ENCODE measurements at places on chromosomes 1 and 21.

DNA sequence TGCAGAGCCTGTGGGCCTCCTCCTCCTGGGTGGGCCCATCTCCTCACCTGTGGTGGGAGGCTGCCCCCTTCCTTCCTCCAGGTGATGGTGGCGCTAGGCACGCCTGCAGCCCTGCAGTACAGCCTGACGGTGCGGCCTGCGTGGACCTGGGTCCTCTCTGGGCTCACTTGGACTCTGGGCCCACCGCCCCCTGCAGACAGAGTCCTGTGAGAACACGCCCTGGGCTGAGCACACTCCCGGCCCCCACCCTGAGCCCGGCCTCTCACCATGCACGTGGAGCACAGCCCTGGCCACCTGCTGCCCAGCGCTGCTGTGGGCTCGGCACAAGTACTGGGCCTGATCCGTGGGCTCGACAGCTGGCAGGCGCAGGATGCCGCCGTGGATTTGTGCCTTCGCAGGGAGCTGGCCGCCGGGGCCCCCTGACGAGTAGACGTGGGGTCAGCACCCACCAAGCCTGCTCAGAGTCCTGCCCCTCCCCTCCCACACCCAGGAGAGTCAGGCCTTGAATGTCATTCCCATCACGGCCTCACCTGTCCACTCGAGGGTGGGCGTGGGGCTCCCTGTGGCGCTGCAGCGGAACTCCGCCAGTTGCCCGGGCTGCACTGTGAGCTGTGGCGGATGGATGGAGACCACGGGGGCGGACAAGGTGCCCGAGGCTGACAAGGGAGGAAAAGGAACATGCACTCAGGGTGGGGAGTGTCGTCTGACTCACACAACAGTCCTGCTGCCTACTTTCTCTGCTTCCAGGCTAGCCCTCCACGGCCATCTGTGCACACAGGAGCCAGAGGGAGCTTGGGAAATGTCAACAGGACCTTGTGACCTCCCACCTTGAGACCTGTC, 43.4 kb downstream of the LDLRAD2 start:
- DNase-seq, result no peak

DNA sequence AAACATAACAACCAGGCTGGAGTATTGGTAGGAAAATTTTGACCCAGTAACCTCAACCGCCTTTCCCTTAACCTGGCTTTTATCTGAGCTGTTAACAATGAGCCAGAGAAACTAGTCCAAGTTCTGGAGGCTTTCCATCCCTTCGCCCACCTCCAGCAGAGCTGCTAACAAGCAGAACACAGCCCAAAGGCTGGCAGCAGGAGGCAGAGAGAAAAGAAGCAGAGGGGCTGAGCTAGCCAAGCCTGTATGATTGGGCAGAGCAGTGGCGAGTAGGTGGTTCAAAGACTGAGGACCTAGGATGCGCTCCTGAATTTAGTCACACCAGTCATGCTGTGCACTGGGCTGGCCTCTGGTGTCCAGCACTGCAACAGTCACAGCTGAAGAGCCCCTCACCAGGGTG, 123.0 kb downstream of the TNR start:
- no peak for DNase-seq

DNA sequence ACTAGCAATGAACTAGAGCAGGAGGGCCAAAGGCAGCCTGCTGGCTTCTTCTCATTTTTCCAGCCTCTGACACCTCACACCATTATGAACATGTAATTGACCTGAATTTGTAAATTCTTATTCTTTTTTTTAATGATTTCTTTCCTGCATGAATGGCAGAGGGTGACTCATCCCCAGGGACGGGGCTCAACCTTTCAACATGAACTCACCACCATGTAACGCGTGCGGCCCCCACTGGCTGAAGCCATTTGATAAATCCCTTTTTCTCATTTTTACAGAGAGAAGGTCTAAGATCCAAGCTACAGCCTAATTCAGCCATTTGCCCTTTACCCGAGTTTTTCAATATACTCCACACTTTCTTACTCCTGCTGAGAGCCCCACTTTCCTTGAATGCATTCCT, 9.3 kb upstream of the ETS2 start:
- DNase-seq, result no peak

DNA sequence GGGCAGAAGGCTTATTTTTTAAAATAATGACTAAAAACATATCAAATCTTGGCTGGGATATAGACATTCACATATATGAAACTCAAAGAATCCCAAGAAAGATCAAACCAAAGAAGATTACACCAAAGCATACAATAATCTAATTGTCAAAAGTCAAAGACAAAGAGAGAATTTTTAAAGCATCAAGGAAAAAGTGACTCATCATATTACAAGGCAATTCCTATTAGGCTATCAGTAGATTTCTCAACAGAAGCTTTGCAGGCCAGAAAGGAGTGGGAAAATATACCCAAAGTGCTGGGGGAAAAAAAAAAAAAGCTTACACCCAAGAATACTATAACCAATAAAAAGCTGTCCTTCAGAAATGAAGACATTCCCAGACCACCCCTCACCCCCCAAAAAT, 375.6 kb downstream of the BRINP2 start:
- DNase-seq, result no peak

- DNase-seq, result no peak
Observed at GRCh38 chr1:226293553-226293920, 15.4 kb downstream of the LIN9 start.

DNA sequence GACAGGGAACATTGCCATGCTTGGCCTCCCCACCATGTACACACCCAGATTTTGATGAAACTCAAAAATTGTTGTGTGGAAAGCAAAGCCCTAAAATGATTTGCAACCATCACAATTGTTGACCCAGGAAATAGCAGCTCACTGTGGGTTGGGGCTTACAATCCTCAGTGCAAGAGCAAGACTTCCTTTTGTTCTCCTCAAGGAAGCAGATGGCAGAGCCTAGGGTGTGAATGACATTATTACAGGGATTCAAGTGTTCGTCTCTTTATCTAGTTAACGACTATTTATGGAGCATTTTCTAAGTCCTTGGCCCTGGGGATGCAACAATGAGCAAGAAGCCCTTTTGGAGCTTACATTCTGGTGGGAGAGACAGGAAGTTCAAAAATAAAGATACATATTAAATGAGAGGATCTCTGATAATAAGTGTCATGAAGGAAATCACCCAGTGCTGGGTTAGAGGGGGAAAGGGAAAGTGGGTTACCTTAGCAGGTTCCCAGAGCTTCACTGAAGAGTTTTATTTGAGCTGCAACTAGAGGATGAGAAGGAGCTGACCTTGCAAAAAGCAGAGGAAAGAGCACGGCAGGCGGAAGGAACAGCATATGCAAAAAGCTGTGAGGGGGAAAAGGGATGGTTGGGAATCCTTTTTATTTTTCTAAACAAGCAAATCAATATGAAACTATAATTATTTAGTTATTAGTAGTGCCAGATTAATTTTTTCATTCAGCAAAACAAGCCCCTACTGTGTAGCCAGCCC, 38.5 kb upstream of the ID3 start:
- no peak for DNase-seq

GRCh38 chr1:6603915-6604558, 1.4 kb upstream of the KLHL21 start:
- DNase-seq, result no peak

DNA sequence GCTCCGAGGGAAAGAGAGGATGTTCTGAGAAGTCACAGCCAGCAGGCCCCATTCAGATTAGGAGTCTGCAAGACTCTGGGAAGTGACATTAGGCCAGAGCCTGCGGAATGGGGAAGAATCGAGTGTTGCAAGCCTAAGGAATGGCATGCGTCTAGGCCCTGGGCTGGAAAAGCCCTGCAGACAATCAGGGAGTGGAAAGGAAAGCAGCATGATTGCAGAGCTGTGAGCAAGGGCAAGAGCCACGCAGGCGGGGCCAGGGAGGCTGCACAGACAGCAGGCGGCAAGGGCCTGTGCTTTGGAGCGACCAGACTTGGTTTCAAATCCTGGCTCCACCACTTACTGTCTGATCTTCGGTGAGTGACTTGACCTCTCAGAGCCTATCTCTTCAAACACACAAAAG, 118.2 kb downstream of the RRAGC start:
- no peak for DNase-seq

GRCh38 chr1:160020196-160020595, 11.6 kb downstream of the PIGM start:
- no peak for DNase-seq

GRCh38 chr1:208166340-208167138, 77.6 kb downstream of the PLXNA2 start:
- no peak for DNase-seq

DNA sequence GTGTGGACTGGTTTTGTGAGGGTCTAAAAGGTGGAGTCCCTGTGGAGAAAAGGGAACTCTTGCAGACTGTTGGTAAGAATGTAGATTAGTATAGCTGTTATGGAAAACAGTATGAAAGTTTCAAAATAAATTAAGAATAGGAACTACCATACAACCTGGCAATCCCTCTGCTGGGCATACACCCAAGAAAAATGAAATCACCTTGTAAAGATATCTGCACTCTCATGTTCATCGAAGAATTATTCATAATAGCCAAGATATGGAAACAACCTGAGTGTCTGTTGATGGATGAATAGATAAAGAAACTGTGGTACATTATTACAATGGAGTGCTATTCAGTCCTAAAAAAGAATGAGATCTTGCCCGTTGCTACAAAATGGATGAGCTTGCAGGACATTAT, 109.6 kb downstream of the TBX19 start:
- DNase-seq, result no peak

GRCh38 chr1:204448344-204448964, 36.8 kb upstream of the PPP1R15B start:
- no peak for DNase-seq

DNA sequence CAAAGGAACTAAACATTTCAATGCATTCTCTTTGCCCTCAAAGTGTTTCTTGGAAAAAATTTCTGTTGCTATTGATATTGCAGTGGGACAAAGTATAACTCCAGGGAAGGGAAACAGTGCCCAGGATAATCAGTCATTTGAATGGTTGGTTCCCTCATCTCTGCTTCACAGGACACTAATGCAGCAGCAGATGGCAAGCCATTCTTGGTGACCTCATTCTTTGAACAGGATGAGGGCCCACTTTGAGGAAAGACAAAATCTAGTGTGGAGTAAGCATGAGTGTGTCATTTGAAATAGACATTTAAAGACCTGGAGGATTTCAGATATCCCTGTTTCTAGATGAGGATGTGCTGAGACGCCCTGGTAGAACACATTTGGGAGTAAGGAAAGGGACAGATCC, 32.3 kb downstream of the CHRM3 start:
- no peak for DNase-seq

GRCh38 chr1:42767510-42768000, 506 bp downstream of the C1orf50 start:
- DNase-seq, result peak; percentile 22

Measured in activated CD4-positive, alpha-beta T cell treated with anti-CD3 and anti-CD28 coated beads, Interleukin-2, Interleukin-4, amounts not matched to agents 100 ng/mL and 50 ng/mL, durations not matched to agents 16 hours and 8 hours (primary cell).